ENCODE measurements at places on chromosomes 2 and 18.

- DNase-seq, result no peak
Observed at GRCh38 chr2:116804901-116805300, 1009.6 kb upstream of the DDX18 start.

DNA sequence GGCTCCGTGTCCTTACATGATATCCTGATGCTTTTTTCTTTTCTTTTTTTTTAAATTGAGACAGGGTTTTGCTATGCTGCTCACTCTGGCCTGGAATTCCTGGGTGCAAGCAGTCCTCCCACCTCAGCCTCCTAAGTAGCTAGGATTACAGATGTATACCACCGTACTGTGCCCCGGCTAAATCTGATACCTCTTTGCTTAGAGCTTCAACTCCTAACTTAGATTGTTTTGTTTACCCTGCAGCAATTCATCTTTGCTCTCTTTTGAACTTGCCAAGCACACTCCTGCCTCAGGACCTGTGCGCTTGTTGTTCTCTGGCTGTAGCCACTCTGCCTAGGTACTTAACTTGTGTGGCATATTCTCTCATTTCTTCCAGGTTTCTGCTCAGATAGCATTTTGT, 24.5 kb downstream of the RAB10 start:
- no peak for DNase-seq

DNA sequence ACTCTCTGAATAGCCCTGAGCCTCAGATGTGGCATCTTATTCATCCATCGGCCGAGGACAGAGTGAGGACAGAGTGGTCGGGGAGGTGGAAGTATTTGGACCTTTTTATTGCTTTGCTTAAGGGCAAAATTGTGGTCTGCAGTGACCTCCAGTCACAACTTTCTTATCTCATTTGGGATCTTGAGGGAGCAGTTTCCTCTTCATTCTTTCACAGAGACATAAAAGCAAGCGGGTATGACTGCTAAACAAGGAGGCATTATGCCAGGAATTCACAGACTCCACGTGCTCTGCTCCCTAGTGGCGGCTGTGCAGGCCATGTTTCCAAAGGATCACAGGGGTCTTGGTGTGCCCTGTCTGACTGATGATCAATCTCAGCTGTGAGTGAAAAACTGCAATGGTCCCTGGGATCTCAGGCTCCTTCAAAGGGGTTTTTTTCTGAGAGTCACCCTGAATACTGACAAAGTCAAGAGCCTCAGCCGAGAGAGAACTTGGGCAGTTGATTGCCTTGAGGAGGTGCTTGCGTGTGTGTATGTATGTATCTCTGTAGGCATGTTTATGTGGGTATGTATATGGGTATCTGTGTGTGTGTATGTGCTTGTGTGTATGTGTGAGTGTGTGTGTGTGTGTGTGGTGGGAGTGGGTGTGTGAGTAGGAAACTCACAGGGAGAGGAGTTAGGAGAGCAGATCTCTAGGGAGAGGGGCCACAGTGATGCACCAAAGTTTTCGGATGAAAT, 47.7 kb downstream of the RAPGEF4 start:
- no peak for DNase-seq

DNA sequence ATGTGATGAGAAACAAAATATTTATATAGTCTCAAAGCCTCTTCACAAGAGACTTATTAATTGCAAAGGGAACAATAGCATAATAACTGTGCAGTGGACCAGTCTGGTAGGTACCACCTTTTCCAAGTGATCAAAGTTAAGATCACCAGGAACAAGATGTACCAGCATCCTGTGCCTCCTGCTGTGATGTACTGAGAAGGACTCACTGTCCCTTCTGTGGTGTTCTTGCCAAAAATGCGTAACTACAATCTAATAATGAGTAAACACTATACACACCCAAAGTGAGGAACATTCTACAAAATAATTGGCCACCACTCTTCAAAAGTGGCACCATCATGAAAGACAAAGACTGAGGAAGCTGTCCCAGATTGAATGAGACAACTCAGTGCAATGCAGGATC, 14.5 kb downstream of the GNLY start:
- DNase-seq, result no peak

DNA sequence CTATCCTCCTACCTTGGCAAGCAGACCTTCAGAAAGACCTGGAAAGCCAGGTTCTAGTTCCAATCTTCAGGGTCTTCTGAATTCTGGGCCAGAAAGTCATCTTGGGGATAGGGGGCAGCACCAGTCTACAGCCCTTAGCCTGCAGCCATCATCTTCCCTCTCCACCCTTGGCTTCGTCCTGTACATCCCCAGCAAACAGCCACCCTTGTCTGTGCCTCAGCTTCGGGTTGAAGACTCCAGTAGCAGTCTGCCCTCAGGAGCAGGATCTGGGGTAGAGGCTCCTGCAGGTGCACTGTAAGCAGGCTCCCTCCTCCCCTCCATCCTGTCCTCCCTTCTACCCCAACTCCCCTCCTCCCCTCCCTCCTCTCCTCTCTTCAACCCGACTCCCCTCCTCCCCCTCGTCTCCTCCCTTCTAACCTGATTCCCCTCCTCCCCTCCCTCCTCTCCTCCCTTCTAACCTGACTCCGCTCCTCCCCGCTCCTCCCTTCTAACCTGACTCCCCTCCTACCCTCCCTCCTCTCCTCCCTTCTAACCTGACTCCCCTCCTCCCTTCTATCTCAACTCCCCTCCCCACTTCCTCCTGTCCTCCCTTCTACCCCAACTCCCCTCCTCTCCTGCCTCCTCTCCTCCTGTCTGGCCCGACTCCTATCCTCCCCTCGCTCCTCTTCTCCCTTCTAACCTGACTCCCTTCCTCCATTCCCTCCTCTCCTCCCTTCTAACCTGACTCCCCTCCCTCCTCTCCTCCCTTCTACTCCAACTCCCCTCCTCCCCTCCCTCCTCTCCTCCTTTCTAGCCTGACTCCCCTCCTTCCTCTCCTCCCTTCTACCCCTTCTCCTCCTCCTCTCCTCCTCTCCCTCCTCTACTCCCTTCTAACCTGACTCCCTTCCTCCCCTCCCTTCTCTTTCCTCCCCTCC, 90.1 kb upstream of the SMAD2 start:
- no peak for DNase-seq

GRCh38 chr2:108407864-108408729, 30.3 kb downstream of the SULT1C4 start:
- no peak for DNase-seq

- no peak for DNase-seq
Observed at GRCh38 chr18:2330764-2331163, 240.5 kb downstream of the METTL4 start.

DNA sequence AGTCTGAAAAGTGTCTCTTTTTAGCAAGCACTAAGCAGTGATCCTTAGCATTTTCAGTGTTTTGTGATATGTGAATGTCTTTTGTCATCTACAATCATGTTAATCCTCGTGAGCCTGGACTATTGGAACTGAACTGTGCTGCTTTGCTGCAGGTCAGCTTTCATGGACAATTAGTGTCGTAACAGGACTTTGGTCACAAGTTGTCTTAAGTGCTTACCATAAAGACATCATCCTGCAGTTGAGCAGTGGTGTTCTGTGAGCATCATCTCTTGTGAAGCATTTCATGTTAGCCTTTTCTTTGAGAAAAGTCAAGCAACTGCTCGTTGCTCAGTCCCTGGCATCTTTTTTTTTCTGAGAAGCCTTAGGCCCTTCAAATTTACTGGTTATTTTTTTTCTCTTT, 135.9 kb downstream of the ZNF407 start:
- DNase-seq, result no peak

DNA sequence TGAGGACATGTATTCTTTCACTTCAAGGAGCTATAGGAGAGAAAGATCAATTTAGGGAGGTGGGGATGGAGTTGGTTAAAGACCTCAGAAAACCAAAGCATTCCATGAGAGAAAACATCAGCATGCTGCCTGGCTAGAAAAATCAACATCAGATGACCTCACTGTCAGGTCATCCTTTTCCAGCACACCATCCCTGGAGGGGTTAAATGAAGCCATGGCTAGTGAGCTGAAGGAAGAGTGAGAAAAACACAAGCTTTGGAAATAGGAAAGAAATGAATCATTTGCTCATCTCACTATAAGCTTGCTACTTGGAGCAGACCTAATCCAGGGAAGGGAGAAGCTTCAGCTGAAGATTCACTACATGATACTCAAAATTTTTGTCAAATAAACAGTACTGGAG, 109.5 kb upstream of the ITGB6 start:
- DNase-seq, result no peak

- no peak for DNase-seq
Observed at GRCh38 chr2:228180181-228181097, 1.0 kb downstream of the SPHKAP start.
